ENCODE measurements at places on chromosomes 7 and 10.

DNA sequence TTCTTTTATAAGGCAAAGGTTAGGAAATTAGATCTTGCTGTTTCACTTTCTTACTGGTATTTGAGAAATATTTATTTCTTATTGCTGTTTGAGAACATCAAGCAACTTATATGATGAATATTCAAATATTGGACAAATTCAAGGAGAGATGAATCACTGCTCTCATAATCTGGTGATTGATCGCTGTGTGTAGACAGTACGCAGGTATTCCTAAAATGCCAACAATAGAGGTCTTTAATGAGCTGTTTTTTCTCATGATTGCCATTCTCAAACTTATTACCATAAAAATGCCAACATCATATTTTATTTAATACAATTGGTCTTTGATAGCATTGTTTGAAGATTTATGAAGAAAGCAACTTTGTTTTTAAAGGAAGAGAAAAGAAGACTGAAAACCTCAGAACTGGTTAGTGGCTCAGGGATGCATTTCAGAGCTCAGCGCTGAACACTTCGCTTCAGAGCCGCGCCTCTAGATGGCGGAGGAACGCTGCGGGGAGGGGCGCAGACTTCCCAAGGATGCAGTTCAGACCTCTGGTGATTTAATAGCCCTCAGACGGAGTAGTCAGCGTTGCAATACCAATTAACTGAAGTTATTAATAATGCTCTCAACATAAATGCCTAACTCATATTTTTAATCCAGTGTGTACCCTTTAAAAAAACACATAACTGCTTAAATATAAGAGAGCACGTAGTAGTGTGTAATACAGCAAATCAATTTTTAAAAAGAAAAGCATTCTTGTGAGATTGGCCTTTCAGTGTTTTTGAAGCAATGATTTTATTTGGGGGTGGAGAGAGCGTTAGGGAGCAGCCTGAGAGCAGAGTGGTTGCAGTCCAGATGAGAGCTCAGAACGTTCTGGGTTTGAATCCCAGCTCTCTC, 38.5 kb upstream of the STEAP4 start:
- DNase-seq = peak; percentile 65

GRCh38 chr10:124943301-124944092, 1.6 kb downstream of the ZRANB1 start:
- no peak for DNase-seq

DNA sequence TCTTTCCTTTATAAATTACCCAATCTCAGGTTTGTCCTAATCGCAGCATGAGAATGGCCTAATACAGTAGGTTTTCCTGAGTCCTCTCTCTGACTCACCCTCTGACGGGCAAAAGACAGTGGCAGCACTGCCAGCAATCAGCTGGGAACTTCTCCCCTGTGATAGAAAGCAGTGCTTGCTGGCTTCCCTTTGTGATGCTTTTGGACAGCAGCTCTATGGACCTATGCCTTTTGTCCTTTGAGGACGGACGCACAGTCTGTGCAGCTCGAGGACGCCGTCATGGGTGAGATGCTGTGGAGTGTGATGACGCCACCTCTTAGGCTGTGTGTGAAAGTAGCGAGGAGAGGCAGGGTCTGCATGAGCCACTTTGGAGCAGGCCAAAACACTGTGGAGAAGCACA, 68.8 kb downstream of the KIAA1217 start:
- peak; percentile 65 for DNase-seq

GRCh38 chr10:103874730-103875129, 19.4 kb upstream of the SH3PXD2A start:
- no peak for DNase-seq

DNA sequence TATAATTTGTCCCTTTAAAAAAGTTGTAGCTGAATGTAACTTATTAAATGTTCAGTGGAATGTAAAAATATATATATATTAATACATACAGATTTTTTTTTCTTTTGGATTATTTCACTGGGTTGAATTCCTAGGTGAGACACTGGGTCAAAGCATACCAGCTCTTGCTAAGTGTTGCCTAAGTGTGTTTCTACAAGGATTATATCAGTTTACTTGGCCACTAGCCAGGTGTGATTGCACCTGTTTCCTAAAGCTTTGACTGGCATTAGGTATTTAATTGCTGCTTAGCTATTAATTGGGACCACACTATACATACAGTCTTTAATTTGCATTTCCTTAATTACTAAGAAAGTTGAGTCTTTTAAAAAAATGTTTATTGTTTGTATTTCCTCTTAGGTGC, 5.5 kb upstream of the ELOVL3 start:
- no peak for DNase-seq

DNA sequence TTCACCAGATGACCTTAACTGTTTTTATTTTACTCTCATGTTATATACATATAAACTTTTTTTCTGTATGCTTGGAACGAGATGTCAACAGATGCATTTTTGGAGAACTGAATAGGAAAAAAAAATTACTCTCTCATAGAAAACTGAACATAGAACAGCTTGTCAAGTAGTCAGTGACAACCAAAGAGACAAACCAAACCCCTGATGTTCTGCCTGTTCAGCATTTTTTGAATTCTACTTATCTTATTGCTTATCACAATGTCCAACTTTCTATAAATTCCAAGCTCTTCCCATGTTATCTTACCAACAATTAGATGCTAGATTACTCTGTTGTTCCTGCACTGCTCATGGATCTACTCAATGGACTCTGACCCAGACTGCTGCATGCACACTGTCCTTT, 95.2 kb downstream of the VPS41 start:
- DNase-seq = peak; percentile 3

- no peak for DNase-seq
These were observed 494 bp upstream of the RHBDD2 start for GRCh38 chr7:75878312-75878768.

DNA sequence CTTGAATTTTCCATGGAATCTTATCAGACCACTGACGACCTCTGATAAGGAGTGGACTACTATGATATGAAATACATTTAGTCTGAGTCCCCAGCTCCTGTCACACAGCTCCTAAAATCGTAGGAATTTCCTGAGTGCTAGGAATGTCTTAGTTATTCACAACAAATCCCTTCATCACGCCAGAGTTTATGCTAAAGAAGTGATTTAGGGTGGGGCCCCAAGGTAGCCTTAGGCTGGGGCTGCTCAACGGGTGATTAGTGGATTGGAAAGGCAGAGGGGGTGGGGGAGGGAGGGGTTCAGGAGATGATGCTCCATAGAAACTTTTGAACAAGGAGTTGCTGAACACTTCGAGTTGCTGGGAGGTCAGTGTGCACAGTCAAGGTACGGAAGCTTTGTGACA, 7.0 kb upstream of the TET1 start:
- DNase-seq = no peak

GRCh38 chr10:87860816-87861403, 2.4 kb downstream of the KLLN start:
- DNase-seq = no peak

DNA sequence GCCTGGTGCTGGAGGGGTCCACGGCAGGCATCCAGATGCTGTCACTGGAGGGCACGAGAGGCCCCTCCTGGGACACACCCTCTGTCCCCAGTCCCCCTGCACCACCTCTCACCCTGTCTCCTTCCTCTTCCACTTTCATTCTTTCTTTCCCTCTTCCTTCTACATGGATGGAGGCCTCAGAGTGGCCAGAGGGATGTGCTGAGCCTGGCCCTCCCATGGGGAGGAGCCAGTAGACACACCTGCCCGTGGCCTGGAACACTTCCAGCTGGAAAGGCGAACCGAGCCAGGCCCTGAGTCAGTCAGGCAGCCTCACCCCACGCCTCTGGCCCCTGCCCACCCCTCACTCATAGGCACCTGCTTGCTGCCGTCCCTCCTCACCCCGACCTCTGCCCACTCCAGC, 55.9 kb upstream of the MXI1 start:
- no peak for DNase-seq

DNA sequence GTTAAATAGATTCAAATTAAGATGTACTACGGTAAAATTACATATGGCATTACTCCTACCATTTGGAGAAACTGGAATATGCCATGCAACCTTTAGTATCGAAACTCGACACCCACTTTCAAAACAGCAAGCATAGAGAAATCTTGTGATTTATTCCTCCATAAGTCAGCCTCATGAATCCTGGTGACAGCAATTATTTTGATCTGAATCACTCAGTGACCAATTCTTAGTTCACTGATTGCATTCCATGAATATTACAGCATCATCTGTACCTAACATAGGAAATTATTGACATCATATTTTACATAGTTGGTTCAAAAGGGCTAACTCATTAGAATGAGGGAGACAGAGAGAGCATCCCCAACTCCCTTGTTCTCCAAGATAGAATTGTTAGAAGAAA, 89.6 kb downstream of the CACNB2 start:
- DNase-seq = no peak

DNA sequence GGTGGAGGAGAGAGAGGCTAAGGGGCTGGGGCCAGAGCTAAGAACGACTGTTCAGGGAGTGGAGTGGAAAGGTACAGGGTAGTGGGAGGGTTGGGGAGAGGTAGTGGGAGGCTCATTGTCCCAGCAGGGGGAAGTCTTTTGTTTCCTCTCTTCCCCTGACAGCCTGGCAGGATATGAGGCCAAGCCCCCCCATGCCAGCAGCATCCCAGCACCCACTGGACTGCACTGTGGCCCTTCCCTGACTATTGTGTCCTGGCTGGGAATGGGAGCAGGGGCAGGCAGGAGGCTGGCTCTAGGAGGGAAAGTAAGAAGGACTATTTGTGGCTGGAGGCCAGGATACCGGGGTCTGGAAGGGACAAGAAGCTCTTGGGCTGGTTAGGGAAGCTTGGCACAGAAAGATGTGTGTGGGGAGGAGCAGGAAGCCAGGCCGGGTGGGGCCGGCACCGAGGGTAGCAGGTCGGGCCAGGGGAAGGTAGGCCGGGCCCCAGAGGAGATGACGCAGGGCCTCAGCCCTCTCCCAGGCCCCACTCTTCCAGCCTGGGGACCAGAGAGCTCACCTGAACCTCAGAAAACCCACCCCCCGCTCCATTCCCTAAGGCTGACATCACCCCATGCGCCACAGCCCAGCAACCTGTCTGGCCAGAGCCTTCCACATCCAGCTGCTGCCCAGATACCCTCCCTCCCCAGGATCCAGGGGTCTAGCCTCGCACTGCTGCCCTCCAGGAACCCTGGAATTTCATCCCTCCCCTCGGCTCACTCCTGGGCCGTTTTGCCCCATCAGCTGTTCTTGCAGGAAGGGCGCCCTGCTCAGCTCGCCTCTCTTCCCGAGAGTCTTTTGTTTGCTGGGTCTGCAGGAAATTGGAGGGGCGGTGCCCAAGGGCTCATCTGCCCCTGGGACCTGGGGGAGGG, 8.8 kb upstream of the EPHB4 start:
- peak; percentile 78 for DNase-seq

- DNase-seq = no peak
These were observed 676.9 kb downstream of the SUGCT start for GRCh38 chr7:40811666-40812065.

DNA sequence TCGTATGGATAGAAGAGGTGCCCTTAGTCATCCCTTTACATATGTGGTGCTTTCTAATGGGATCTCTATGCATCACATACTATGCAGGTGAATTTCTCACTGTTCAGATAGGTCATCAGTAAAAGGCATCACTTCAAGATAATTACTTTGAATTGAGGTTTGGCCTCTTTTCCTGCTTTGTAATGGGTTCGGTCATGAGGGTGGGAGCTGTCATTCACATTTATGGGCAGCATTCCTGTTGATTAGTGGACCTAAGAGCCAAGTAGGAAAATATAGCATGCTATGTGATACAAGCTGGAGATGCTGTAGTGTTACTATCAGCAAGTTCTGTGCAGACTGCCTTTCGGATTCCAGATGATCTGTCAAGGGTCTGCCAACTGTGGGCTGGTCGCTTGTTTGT, 156.3 kb downstream of the LCOR start:
- no peak for DNase-seq
